ENCODE measurements at places on chromosomes 5 and 9.

- DNase-seq = no peak
Observed at GRCh38 chr9:68428481-68428880, 72.1 kb downstream of the PGM5 start.

DNA sequence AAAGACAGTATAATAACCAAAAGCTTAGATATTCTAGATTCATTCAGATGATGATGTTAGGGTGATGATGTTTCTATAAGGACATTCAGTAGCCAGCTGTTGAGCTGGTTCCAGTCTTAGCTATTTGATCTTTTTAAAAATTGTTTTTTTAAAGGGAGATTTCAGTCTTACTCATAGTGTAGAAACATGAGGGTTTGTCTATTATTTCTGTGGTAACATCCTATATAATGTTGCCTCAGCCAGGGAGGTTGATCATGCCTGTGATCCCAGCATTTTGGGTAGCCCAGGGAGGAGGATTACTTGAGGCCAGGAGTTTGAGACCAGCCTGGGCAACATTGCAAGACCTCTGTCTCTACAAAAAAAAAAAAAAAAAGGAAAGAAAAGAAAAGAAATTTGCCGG lies 167.8 kb downstream of the DOCK2 start:
- DNase-seq = no peak

GRCh38 chr5:17361331-17361730 lies 136.7 kb upstream of the TAF11L2 start:
- no peak for DNase-seq

DNA sequence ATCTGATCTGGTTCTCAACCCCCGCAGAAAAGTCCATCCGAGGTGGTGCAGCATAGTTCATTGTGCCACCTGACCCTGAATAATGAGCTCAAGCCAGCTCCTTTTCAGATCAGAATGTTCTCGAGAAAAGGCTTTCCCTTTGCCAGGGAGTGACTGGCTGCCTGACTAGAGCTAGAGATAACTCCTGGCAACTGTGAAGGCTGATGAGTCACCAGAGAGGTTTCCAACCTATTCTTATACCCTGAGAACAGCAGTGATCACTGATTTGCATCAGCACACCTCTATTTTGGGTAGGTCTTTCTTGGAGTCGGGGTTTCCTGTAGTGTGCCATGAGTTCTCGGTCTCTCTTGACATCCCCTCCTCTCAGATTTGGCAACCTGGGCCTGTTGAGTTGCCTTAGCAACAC lies 127.9 kb downstream of the PIK3R1 start:
- no peak for DNase-seq

DNA sequence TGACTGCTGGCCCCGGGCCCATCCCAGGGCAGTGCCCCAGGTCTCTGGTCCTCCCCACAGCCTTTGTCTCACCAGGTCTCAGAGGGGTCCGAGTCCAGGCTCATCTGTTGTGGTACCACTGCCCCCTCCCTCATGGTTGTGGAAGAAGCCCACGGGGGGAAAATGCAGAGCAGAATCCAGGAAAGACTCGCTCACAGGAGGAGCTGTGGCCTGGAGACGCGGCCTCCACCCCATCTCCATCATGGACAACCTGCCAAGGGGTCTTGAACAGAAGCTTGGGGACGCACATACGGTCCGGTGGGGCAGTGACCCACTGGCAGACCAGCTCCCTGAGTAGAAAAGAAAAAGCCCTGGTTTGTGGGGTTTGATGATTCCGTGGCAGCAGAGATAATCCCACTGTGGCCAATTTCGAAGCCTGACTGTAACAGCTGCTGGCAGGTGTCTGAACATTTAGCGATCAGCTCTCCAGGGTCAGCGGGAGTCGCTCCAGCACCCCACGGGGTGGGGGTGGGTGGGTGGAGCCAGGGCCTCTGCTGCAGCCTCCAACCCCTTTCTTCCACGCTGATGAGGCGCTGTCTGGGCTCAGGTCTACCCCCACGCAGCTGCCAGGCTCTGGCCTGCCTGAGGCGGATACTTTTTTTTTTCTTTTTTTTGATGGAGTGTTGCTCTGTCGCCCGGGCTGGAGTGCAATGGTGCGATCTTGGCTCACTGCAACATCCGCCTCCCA lies 1.9 kb upstream of the GRIN1 start:
- no peak for DNase-seq

DNA sequence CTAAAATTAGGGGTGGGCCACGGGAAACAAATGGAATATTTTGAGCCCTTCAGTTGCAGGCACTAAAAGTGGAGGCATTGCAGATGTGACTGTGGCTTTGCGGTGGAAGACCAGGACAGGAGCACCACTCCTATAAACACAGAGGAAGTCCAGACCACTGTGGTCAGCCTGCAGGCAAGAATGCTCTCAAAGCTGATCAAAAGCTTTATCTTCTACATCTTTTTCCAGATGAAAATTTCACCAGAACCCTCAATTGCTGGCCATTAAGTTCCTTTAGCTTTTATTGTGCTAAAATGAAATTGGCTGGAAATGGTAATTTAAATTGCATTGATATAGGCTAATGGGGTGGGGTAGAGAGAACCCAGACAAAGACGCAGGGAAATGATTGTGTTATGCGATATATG lies 208.8 kb downstream of the ERCC6L2 start:
- DNase-seq = no peak

DNA sequence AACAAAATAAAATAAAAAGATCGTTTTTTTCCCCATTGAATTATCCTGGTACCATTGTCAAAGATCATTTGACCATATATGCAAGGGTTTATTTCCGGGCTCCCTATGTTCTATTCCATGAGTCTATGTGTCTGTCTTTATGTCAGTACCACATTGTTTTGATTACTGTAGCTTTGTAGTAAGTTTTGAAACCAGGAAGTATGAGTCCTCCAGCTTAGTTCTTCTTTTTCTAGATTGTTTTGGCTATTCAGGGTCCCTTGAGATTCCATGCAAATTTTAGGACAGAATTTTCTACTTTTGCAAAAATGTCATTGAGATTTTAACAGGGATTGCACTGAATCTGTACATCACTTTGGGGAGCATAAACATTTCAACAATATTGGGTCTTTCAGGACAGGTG lies 18.7 kb upstream of the EEIG1 start:
- no peak for DNase-seq

DNA sequence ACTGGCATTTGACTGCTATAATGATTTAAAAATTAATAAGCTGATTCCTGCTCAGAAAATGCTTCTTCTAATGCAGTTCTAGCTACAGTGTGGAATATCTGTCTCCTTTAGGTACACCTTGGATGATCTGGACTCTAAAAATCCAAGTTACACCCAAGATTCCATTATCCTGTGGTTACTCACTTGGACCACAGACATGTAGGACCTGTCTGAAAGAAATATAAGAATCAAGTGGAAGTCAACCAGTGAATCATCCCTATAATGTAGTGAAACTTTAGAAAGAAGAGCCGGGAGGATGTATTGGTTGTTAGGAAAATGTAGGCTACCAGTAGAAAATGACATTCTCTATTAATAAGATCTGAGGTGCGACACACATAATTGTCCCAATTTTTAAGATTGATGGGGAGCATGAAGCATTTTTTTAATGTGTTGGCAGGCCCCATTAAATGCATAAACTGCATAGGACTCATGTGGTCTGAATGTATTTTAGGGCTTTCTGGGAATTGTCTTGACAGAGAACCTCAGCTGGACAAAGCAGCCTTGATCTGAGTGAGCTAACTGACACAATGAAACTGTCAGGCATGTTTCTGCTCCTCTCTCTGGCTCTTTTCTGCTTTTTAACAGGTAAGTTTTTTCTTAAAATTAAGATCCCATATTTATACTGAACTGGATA lies at the start of gene SPINK6:
Gene SPINK6 (plus strand): TSS at position 512 of the 673 bp plus-strand sequence. CDS start 55 bp downstream, at position 567.
- no peak for DNase-seq

DNA sequence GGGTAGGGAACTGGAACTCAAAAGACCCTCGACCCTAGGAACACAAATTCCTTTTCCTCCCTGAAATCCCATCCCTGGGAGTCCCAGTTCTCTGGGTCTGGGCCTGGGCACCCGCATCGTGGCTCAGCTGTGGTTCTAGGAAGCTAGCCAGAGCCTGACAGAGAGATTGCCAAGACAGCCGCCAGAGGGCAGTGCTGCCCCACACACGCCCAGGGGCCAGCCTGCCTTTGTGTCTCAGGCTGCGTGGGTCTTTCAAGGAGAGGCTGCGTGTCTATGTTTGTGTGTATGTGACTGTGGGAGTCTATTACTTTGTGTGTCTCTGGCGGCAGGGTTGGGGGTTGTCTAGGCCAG lies 32.0 kb upstream of the TTLL11 start:
- no peak for DNase-seq

GRCh38 chr5:149938279-149938678 lies 6.3 kb downstream of the PDE6A start:
- DNase-seq = no peak

- no peak for DNase-seq
Observed at GRCh38 chr5:173234129-173234790, 746 bp downstream of the NKX2-5 start.

Measured in SK-N-MC (cell line).